ENCODE measurements at places on chromosomes 7 and 10.
A peak's percentile ranks its signal among the peaks of the same experiment; 100 is the strongest.

DNA sequence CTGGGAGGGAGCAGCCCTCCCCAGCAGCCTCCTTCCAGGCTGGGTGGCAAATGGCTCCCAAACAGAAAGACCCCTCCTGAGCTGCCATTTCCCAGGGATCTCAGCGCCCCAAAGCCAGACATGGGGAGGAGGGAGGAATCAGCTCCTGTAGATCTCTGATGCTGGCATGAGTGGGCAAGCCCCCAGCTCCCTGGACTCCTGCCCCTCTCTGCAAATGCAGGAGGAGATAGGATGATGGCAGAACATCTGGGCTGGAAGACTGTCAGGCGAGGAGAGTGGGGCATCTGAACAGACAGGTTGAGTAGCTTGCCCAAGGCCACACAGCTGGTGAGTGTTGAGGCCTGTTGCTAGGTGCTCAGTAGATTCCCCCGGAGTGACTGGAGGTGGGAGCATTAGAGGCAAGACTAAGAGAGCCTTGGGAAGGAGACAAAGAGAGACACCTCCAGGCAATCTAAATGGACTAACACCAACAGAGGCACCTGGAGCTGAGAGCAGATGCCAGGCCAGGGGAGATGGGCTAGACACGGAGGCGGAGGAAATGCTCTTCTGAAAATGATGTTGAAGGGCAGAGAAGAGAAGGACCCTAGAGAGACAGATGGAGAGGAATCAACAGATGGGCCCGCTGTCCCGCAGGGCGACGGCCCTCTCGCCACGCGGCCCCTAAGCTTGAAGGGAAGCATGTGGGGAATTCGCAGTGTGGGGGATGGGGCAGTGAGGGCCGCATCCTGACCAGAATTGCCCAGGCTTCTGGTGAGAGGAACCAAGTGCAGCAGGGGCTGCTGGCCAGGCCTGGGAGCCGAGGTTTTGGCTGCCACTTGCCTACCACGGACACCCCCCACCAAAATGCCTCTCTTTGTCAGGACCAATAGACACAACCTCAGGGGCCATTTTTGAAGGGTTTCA is 84.8 kb upstream of the LRRC4 start:
- DNase-seq = peak; percentile 12

GRCh38 chr10:118255355-118255754 is 86.8 kb downstream of the FAM204A start:
- no peak for DNase-seq

DNA sequence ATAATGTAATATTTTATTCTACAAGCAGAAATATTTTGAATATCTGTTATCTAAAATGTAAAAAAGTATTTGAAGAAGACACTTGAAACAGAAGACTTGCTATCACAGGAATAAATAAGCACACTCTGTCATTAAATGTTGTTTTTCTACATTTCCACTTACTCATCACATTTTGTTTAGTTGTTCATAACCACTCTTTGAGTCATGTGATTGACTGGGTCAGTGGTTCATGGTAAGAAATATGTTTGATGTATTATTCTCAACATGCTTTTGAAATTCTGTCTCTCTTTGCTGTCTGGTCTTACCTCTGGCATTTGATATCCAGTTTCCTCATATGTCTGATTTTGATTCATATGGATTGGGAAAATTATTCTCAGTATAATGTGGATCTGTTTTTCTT is 171.8 kb downstream of the SUGCT start:
- no peak for DNase-seq

DNA sequence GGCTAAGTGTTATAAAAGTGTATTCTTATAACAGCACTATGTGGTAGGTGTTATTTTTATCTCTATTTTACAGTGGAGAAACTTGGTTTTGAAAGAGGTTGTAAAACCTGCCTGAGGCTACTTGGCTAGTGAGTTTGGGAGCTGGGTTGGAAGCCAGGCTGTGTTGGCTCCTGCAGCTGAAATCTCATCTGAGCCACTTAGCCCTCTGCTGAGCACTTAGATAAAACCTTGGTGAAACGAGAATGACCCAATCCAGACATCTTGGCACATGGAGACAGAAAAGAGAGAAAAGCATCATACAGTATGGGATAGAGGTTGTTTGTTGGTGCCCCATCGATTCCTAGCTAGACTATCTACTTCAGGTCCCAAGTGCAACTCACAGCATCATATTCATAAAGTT is 37.4 kb downstream of the BLNK start:
- DNase-seq = no peak

- DNase-seq = no peak
These were observed 1.8 kb downstream of the CCDC186 start for GRCh38 chr10:114172216-114172615.

DNA sequence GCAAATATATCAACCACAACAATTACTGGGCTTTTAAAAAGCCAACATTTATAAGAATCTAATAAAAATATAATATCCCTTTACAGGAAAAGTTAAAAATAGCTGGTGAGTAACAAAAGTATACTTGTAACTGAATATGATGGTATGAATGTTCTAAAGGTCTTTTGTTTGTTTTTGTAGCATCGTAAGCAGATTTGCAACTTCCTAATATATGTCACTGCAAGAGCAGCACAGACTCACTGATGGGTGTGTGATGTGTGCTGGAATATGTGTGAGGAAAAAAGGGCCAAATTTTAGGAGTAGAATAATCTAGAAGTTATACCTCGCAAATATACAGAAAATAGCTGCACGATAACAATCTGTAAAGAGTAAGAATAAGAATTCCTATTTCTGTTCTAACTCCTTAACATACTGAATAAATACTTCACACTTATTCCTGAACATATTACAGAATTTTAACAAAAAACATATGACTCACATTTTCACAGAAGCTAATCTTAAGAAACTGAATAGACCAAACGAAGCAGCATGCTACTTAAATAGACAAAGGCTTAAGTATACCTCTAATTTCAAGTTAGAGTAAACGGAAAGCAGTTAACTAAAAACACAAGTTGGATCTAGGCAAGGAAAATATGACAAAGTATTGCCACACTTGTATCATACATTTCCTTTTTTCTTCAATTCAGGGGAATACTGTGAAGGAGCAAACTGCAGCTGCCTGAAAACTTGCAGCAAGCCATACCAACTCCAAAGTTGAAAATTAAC is 9.6 kb downstream of the ETV1 start:
- DNase-seq = no peak

DNA sequence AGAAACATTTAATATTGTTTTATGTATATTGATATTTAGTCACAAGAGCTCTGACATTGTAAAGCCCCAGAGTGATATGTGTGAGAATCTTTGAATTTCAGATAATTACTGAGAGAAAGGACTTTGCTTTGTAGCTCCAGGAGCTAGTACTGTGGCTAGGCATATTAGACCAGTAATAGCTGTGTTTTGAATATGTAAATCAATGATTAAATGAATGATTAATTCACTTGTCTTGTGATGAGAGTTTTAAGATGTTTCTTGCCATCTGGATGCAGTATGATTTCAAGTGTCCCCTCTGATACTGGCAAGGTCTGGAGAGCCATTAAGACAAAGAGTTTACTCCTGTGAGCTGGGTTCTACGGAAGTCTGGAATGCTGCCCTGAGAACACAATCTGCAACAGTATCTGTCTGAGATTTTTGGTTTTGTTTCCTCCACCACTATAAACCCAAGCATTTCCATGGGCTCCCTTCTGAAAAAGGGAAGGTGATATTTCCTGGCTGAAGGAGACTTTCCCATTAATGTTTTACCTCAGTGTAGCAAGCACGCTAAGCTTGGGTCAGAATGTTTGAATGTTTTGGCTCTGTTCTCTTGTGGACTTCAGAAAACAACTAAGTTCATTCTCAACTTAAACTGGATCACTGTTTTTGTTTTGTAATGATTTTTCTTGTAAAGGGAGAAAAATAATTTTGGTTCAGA is 61.3 kb upstream of the BICC1 start:
- DNase-seq = no peak

DNA sequence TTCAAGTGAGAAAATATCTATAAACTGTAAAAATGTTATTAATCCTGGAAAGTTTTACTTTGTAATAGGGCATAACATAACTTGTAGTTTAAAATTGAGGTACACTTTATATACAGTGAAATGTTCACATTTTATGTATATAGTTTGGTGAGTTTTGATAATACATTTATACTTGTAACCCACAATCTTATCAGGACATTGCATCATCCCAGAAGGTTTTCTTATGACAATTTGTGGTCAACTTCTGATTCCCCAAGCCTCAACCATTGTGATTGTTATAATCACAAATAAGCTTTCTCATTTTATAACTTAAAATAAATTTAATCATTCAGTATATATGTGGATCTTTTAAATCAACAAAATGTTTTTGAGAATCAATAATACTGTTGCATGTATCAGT is 151.1 kb downstream of the TFPI2 start:
- no peak for DNase-seq

GRCh38 chr7:34603711-34604444 is 54.1 kb upstream of the NPSR1 start:
- no peak for DNase-seq

DNA sequence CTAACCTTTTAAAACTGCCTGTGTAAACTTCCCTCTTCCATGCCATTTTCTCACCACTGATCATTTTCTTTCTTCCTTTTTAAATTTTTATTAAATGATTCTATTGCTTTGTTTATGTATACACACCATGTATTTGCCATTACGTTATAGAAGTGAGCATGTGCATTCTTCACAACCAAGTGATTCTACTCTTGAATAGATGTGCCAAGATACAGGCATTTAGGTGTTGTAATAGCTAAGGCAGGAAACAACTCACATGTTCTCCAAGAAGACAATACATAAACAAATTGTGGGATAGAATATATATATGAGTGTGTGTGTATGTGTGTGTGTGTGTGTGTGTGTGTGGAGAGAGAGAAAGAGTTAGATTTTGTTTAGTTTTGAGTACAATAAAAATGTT is 202.6 kb upstream of the SEMA3E start:
- DNase-seq = no peak

GRCh38 chr7:105245398-105246114 is 143.2 kb downstream of the SRPK2 start:
- DNase-seq = no peak

DNA sequence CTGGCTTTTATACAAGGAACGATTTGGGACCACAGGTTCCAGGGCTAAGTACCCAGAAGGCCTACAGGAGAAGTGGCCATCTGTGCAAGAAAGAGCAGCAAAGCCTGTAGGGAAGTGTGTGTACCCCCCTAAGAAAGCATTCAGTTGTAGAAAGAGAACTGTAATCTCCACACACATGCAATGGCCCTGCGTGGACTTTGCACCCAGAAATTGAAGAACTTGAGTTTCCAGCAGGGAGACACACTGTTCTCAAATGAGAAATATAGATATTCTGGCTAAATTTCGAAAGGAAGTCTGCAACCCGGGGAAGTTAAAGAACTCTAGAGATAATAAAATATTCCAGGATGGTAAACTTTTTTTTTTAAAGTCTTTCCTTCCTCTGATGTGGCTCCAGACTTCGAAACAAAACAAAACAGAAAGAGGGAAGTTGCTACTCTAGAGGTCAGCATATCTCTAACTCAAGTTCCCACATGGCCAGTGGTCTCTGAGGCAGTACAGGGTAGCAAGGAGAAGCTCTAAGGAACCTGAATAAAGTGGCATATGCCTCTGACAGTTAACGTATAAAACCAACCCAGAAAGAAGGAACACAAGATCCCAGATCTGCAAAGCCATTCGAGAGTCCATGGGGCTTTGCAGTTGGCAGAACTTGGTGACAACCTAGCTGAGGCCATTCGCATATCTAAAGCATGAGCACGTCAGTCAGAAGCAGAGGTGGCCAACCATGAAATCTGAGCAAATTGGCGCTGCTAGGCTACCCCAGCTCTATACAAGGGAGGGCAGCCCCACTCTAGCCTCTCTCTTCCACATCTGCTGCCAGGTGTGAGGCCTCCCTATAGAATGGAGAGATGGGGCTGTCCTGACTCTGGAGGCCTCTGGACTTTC is 56.6 kb downstream of the ELMO1 start:
- no peak for DNase-seq

- DNase-seq = peak; percentile 69
These were observed 28.2 kb downstream of the PHYH start for GRCh38 chr10:13271552-13272163.

- DNase-seq = no peak
These were observed 45.3 kb downstream of the LRRC72 start for GRCh38 chr7:16571941-16572340.

GRCh38 chr7:2431260-2431867 is 28.0 kb downstream of the CHST12 start:
- DNase-seq = peak; percentile 56

DNA sequence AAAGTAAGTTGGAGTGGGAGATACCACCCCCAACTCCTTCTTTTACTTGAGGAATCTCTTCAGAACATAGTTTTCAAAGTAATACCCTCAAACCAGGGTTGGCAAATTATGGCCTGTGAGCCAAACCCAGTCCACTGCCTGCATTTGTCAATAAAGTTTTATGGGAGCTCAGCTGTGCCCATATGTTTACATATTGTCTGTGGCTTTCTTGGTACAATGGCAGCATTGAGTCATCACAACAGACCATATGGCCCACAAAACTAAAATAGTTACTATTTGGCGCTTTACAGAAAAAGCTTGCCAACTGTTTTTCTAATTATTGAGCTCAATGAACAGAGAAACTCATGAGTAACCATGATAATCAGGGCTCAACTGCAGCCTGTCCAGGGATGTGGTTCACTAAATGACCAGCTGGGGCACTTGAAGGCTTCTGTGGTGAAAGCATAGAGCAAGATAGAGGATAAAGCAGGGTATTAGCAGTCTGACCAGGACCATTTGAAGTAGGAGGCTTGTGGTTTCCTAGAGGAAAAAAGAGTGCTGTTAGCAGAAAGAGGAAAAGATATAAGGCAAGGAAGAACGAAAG is 196.0 kb upstream of the GRB10 start:
- no peak for DNase-seq

GRCh38 chr10:58781873-58782488 is 269.3 kb downstream of the BICC1 start:
- no peak for DNase-seq

- DNase-seq = no peak
These were observed 94.4 kb upstream of the INSIG1 start for GRCh38 chr7:155203059-155203881.

DNA sequence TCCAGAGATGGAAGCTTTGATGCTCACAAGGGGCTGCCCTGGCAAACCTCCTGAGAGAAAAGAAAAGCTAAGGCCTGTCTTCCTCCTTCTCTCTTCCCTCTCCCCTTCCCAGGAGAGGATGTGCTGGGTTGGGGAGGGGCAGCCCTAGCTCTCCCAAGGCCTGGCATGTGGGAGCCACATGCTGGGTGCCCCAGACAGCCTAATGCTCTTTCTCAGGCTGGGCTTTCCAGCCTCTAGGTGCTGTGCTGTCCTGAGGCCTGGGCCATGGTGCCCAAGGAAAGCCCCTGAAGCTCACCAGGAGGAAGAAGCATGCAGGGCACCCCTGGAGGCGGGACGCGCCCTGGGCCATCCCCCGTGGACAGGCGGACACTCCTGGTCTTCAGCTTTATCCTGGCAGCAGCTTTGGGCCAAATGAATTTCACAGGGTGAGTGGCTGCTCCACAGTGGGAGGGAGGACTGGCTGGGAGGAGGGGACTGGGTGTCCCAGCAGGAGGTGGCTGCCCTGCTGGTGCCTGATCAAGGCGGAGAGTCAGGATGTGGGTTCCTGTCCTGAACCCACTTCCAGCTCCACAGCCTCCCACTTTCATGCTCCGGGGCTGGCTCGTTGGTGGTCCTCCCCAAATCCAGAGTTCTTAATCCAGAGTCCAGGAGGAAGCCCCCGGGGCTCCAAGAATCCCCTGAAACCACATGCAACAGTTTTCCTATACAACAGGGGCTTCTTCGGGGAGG is 1.7 kb downstream of the CPA5 start:
- no peak for DNase-seq

Measured in activated T-cell treated with anti-CD3 and anti-CD28 coated beads, Interleukin-2, amount 50 U/mL, for 48 hours (primary cell).